OCI-LY7 (cell line): ENCODE measurements at places on chromosomes 12 and 14.

GRCh38 chr12:124422570-124423523 lies 128.0 kb downstream of the RFLNA start:
- DNase-seq, result no peak

DNA sequence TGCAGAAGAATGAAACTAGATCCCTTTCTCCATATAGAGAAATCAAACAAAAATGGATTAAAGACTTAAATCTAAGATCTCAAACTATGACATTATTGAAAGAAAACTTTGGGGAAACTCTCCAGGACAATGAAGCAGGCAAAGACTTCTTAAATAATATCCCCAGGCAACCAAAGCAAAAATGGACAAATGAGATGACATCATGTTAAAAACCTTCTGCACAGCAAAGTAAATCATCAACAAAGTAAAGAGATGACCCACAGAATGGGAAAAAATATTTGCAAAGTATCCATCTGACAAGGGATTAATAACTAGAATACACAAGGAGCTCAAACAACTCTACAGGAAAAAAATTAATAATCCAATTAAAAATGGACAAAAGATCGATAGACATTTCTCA lies 101.0 kb downstream of the RALGAPA1 start:
- DNase-seq, result no peak

DNA sequence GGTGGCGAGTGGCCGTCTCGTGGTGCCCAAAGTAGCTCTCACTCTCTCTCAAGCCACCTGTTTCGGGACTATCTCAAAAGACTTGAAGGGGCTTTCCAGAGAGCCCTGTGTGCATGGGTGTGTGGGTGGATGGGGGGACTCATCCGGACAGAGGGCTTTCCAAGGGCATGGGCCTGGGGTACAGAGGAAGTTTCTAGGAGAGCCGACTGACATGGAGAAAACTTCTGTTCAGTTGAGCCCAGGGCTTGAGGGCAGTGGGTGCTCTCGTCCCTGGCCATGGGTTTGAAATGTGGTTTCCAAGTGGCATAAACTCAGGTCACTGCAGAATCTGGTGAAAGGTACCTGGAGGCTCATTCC lies 47.4 kb upstream of the MEG3 start:
- no peak for DNase-seq

DNA sequence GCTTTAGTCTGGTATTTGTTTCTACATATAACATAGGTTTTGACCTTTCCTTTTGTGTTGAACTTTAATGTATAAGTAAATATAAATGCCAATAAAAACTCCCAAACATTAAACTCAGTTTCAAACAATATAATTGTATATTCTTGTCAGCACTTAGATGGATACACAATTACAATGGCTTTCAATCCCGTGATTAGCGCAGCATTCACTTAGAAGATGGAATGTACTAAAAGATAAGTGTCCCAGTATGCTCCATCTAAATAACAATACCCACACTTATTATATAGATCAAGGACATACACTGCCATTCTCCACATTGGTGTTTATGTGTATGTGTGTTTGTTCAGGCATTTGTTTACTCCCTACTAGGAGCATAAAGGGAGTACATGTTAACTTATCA lies 193.1 kb downstream of the SOX5 start:
- no peak for DNase-seq

- peak; percentile 70 for DNase-seq
Observed at GRCh38 chr14:20690848-20691640, 2.5 kb downstream of the ANG start.

GRCh38 chr14:30564868-30565248 lies 5.9 kb downstream of the G2E3 start:
- no peak for DNase-seq

DNA sequence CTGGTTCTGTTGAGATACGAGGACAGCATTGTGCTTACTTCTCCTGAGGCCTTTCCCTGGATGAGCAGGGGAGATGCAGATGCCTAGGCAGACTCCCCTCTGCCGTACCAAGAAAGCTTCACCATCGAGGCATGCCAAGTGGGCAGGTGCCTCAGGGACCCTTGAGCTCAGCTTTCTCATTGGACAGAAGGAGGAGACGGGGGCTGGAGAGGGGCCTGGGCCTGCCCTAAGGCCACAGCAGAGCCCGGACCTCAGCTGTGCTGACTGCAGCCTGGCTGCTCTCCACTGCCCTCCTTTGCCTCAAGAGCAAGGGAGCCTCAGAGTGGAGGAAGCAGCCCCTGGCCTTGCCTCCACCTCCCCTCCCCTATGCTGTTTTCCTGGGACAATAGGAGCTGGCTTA lies 23.4 kb downstream of the SERPINA1 start:
- DNase-seq, result no peak

GRCh38 chr12:5914387-5915149 lies 30.5 kb downstream of the ANO2 start:
- DNase-seq, result no peak

GRCh38 chr14:68966872-68967301 lies 12.2 kb downstream of the ACTN1 start:
- DNase-seq, result no peak

DNA sequence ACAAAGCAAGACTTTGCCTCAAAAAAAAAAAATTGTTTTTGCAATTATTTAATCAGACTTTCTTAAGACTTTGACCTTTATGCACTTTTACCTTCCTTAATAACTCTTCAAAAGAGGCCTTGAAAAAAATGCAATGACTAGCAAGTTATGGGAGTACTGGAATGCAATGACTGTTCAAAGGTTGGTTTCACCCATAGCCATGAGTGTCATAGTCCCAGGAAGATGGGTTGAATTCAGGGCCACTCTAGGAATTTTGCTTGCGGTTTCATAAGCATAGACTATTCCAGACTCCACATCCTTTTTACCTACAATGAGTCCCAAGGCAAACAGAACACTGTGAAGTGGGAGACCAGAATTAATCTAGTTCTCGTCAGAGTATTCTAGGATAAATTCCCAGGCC lies 29.4 kb upstream of the DENND5B start:
- no peak for DNase-seq

GRCh38 chr14:59236195-59236594 lies 47.7 kb downstream of the DAAM1 start:
- no peak for DNase-seq

GRCh38 chr12:63937378-63938316 lies 93.1 kb downstream of the SRGAP1 start:
- no peak for DNase-seq

GRCh38 chr12:109064143-109064542 lies 11.8 kb downstream of the USP30 start:
- no peak for DNase-seq

GRCh38 chr12:54258201-54258681 lies 21.7 kb downstream of the CBX5 start:
- DNase-seq, result no peak

GRCh38 chr12:129532082-129532481 lies 371.7 kb downstream of the TMEM132D start:
- no peak for DNase-seq

- DNase-seq, result no peak
Observed at GRCh38 chr12:119770146-119770545, 102.2 kb downstream of the PRKAB1 start.

GRCh38 chr12:127448906-127449305 lies 818.1 kb upstream of the TMEM132C start:
- no peak for DNase-seq

DNA sequence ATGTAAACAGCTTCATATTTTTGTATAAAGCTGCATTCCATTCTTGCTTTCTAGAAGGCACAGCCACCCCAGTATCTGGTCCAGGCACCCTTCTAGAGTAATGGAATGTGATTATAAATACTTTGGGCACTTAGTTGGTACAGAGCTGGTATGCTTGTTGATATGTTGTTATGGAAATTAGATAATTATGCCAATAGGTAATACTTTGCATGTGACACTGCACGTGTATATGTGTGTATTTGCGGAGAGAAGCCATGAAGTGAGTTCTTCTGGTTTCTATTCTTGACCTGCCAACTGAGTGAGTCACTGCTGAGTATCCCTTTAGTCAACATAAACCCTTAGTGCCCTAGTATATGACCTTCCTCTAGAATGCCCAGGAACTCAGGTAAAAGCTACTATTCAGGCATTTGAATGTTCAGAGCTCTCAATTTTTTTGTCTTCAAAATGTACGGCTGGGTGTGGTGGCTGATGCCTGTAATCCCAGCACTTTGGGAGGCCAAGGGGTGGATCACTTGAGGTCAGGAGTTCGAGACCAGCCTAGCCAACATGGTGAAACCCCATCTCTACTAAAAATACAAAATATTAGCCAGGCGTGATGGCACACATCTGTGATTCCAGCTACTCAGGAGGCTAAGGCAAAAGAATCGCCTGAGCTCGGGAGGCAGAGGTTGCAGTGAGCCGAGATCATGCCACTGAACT lies 6.2 kb upstream of the TCP11L2 start:
- DNase-seq, result no peak

GRCh38 chr12:76523408-76523807 lies 36.2 kb downstream of the OSBPL8 start:
- no peak for DNase-seq

GRCh38 chr12:88630561-88630960 lies 50.3 kb upstream of the KITLG start:
- no peak for DNase-seq

DNA sequence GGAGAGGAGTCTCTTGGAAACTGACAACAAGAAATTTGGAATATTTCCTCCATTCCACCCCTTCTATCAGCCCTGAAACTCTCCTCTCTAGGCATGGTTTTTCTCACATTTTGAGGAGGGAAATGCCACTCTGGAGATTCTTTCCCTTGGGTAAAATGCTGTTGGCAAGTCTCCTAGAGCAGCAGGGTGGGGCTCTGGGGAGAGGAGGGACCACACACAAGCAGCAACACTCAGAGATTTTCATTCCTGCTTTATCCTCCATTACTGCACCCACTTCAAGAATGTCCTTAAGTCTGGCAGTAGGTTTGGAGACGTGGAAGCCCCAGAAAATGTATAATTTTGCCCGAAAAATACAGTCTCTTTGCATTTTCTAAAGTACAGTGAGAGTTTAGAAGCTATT lies 130.8 kb upstream of the FLRT2 start:
- no peak for DNase-seq

DNA sequence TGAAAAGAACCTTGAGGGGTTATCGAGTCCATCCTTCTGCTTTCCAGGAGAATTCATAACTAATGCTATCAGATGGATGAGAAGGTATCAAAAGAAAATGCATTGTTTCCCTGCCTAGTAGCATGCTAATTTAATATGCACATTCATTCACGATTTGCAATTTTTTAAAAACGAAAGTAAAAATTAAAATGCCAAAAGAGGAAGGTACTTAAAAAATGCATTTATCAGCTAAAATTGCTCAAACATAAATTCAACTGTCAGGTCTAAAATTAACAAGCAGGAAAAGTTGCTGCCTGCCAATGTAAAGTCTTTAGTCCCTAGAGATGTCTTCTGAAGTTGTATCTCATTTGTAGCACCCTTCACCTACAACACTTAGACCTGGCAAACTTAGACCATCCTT lies 7.9 kb downstream of the ATF7 start:
- DNase-seq, result peak; percentile 62
